HCT116 (cell line): ENCODE measurements at places on chromosomes 7 and 10.

DNA sequence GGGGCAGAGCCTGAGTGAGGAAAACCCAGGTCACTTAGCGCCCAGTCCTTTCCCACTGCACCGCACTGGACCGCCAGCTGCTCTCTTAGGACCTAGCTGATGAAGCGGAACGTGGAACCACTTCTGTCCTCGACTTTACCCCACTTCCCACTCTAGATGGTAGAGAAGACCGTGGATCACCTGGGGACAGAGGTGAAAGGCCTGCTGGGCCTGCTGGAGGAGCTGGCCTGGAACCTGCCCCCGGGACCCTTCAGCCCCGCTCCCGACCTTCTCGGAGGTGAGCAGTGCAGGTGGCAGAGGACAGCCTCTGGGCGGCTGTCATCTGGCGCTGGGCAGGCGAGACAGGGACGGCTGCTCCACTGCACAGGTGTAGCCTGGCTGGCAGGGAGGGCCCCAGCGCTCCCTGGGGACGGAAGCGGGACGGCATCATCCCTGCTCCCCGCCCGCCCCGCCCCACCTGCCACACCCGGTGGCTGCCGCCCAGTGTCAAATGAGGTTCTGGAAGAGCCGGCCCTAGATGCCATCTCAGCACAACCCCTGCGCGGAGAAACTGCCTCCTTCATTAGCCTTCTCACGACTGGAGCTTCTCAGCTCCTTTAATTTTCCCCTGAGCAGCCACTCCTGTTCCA lies 11.7 kb downstream of the PLAC9 start:
- peak; percentile 16 for DNase-seq

DNA sequence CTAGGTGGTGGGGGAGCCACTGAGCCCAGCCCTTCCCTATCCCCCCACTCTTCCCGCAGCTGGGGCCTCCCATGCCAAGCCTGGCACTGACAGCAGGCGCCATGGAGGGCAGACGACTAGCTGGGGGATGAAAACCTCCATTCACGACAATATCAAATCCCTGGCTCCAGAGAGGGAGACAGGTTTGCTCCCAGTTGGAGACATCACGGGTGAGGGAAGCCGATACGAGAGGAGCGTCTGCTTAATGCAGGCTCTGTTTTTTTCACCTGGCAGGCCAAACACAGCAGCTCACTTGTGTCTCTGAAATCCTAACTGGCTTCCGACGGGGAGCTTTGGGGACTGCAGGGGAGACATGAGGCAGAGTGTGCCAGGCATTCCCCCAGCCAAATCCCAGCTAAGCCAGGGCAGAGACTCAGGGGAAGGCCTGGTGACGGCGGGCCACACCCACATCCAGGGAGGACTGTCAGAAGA lies 307.4 kb upstream of the ZMIZ1 start:
- DNase-seq = no peak

DNA sequence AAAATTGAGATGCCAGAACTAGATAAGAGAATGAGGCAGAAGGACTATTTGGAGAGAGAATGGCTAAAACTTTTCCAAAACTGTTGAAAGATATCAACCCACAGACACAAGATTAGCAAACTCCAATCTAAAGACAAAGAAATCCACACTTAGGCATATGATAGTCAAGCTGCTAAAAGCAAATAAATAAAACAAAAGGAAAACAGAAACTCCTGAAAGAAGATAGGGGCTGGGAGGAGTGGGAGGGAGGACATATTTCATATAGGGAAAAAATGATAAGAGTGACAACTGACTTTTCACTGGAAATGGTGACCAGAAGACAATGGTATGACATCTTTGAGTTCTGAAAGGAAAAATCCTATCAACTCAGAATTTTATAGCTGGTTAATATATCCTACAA lies 105.4 kb upstream of the ADO start:
- no peak for DNase-seq

DNA sequence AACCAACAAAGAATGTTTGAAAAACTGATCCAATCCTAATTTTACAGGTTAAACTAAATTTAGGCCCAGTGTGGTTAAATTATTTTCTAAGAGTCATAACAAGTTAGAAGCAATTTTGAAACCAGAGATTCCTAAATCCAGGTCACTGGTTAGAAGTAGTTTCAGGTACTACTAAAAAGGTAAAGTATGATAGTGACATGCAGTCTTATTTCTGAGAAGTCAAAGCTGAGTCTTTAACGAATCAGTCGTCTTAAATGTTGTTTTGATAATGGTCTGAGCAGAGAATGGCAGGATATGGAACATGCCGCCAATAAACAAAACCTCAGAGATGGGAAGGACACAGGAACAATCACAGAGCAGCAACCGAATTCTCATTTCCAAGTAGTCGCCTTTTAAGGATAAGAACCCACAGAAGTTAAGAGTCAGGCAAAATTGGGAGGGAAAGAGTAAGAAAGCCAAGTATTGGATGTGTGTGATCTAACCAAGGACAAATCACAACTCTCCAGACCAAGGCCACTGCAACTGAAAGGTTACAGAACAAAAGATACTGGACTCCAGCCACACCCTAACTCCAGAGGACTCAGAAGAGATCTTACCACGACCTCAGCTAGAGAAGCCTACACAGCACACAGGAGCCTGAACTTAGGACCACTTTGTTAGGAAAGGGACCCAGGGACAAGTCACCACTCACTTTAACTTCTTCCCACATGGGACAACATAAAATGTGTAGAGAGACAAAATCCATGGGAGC lies 19.7 kb downstream of the TMEM243 start:
- no peak for DNase-seq

GRCh38 chr10:62527019-62527827 lies 153.1 kb downstream of the ZNF365 start:
- no peak for DNase-seq

DNA sequence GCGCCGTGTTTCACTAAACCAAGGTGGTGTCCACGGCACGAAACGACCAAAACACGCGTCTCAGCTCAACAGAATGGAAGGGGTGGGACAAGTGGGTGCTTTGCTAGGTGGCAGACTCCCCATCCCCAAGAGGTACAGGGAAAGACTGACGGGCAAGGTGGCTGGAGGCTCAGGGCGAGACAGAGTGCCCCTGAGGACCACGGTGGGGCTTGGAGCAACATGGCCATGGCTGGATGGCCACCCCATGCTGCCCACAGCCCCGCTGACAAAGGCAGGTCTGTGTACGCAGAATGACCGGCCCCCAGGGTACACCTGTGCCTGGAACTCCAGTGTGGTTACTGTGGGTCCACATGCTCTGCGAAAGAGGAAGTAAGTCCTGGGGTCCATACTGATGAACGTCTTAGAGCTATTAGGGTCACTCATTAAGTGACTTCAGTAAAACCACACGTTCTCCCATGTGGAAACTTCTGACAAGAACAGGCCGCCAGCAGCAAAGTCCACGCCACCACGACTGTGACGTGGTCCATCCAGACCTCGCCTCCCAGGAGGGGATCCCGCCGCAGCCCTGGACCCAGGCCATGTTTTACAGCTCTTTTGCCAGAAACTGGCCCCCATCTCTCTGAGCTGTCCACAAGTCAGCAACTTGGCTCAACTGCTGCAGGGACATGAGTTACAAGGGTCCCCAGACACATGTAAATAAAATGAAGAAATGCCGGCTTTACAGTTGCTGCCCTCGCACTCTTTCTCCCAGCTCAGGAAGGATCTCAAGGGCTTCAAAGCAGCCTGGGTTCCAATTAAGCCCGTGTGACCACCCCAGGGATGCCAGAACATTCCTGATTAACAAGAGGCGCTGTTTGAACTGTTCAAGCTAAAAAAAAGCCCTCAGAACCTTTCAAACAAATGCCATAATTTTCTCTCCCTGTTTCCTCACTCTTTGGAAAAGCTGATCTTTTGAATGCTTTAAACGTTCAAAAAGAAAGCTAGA lies 66.8 kb downstream of the MAD1L1 start:
- DNase-seq = no peak

GRCh38 chr7:105790996-105791395 lies 85.4 kb downstream of the ATXN7L1 start:
- peak; percentile 76 for DNase-seq

GRCh38 chr7:137946011-137946410 lies 55.9 kb downstream of the CREB3L2 start:
- DNase-seq = no peak

DNA sequence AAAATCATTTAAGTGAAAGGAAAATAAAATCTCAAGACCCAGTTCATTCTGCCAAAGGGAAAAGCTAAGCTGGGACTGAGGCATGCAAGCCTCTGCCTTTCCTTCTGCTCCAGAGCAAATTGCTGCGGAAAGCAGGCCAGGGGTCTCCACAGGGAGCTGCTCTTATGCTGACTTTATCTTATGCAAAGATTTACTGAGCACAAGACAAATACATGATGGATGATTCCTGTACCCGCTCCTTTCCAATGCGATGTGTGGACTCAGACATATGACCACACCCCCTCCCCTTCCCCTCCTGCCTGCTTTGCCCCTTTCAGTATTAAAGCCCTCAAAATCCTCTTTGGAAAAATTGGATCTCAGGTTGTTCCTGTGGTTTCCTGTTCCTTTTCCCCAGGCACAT lies 74.2 kb upstream of the INSIG1 start:
- DNase-seq = no peak

- no peak for DNase-seq
These were observed 123.2 kb upstream of the SAMD8 start for GRCh38 chr10:74988054-74988775.

- no peak for DNase-seq
These were observed 109.6 kb downstream of the SFMBT2 start for GRCh38 chr10:7301006-7301778.

DNA sequence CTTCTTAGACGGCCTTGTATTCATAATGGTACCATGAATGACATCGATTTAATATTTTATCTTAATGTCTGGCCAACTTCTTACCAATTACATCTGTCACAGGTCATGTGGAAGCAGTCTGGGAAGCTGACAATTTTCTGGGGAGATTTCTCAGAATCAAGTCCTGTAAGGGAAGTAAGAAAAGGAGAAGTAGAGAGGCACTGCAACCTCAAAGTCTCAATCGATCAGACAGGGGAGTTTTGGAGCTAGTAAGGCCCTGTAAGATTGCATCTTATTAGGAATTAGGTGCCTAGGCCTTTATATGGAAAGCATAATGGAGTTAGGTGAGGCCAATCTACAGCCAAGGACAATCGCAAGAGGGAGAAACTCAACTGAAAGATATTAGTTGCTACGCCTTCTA lies 694.6 kb upstream of the SORCS1 start:
- DNase-seq = no peak

- DNase-seq = no peak
These were observed 193.5 kb downstream of the SEC23IP start for GRCh38 chr10:120086066-120086465.

GRCh38 chr10:127149501-127150081 lies 46.8 kb downstream of the INSYN2A start:
- DNase-seq = no peak

DNA sequence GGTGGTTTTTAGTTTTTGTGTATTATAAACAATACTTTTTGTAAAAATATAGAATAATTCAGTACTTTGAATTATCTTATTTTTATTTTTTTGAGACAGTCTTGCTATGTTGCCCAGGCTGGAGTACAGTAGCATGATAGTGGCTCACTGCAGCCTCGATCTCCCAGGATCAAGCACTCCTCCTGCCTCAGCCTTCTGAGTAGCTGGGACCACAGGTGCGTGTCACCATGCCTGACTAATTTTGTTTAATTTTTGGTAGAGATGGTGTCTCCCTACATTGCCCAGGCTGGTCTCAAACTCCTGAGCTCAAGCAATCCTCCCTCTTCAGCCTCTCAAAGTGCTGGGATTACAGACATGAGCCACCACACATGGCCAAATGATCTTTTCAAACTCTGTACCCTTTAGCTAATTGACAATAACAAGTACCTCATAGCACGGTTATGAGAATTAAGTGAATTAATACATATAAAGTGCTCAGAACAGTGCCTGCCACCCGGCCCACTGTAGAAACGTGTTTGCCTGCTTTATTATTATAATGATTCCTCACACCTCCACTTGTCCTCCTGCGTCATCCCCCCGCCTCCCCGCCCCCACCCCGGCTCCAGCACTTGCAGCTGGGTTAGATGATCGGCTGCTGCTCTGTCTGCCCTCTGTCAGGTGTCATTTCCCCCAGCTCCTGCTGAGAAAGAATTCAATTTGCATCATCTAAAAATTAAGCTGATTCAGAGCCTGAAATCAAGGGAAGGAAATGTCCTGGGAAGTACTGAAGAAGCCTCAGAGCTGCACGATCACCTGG lies 53.6 kb upstream of the NRF1 start:
- no peak for DNase-seq

DNA sequence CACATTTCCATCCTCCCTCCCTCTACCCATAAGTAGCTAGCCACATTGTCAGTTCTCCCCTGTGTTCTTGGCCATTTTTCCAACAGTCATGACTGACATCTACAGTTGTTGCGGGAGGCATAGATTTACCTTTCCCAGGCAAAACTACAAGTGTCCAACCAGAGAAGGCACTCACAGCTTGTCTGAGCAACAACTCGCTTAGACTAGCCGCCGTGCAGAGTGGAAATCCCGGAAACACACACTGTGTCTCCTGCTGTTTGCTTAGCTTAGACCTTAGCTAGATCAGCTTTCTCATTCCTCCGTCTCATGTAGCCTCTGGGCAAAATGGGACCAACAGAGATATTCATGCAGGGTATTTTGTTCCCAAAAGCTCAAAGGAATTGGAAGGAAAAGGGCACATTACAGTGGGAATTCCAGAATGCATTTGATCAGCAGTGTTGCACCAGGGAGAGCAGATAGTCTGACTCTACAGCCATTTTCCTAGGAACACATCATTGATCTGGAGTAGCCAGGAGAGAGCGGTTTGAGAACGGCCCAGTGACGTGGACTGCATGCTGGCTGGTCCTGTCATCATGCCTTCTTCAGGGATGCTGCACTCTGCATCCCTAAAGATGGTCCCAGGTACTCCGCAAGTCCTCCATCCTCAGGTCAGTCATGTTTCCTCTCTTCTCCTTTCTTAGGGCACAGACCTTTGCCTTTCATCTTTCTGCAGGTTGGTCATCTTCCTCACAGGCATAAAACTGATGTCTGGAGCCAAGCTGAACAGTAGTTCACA lies 89.4 kb downstream of the C10orf90 start:
- DNase-seq = no peak

DNA sequence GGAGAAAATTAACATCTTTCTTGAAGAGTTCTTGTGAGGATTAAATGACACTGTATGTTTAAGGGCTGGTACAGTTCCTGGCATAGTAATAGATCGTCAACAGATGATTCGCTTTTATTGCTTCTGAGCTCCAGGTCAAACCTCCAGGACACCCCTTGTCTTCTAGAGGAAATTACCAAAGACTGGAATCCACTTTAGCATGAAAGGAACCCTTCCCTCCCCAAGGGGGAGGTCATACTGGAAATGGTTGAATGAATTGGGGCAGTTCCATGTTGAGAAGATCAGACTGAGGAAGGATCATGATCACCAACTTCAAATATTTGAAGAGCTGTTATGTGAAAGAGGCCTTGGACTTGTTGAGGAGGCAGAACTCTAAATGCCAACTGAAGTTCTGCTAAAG lies 8.9 kb downstream of the NFE2L3 start:
- no peak for DNase-seq

- DNase-seq = no peak
These were observed 37.8 kb downstream of the DNAJB12 start for GRCh38 chr10:72316748-72317435.

DNA sequence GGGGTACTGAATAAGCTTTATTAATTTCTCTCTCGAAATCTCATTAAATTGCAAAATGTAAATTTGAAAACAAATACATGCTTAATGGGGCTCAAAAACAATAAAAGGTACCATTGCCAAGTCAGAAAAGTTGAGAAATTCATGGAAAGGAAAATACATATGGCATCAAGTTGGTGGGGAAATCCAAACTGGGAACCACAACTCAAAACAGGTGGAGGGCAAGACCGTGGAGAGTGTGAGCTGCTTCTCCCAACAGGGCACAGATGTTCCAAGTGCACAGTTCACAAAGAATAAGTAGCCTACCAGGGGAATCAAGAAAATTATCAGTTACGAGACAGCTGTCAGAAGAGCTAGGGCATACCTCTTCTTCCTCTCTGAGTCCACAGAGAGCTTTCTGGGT lies 26.6 kb downstream of the MKX start:
- no peak for DNase-seq
